ENCODE measurements at places on chromosomes 13 and 19.

- no peak for DNase-seq
Observed at GRCh38 chr13:103926118-103926517, 859.9 kb upstream of the SLC10A2 start.

- DNase-seq = no peak
Observed at GRCh38 chr13:102704238-102705058, 9.6 kb upstream of the METTL21C start.

DNA sequence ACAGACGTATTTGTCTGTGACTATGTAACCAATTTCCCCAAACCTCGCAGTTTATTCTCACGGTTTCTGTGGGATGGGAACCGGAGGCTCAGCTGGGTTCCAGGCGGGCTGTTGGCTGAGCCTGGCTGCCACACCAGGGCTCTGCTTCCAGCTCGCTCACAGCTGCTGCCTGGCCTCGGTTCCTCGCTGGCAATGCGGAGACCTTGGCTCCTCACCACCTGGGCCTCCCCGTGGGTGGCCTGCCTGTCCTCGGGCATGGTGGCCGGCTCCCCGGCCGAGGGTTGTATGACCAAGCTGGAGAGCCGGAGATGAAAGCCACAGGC, 218.9 kb upstream of the MAB21L1 start:
- DNase-seq = no peak

GRCh38 chr13:46350003-46350402, 37.0 kb downstream of the RUBCNL start:
- no peak for DNase-seq

- DNase-seq = peak; percentile 53
Observed at GRCh38 chr19:7862413-7862951, 11.7 kb downstream of the PRR36 start.

GRCh38 chr19:13155472-13156359, 5.5 kb downstream of the IER2 start:
- DNase-seq = peak; percentile 91

DNA sequence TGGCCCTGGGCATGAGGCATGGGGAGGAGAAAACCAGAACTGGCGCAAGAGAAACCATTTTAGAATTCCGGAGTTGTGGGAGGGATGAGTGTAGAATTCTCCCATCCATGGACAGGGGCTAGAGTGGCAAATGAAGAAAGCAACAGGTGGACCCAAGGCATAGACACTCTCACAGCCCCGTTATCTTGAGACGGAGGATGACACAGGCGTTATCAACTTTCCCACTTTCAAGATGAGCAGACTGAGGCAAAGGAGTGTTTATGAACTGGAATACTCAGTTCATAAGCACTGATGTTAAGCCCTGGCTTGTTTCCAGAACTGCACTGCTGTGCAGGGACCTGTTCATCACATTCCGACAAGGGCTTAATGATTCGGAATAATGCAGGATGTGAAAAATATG, 1.1 kb upstream of the GTF3A start:
- no peak for DNase-seq
